ENCODE measurements at places on chromosomes 3 and 15.

- DNase-seq: no peak
These were observed 82.8 kb downstream of the PLXNA1 start for GRCh38 chr3:127065561-127066290.

GRCh38 chr3:140555666-140556065 is 122.2 kb upstream of the TRIM42 start:
- no peak for DNase-seq

GRCh38 chr15:69782809-69783208 is 314.9 kb downstream of the TLE3 start:
- DNase-seq: no peak

DNA sequence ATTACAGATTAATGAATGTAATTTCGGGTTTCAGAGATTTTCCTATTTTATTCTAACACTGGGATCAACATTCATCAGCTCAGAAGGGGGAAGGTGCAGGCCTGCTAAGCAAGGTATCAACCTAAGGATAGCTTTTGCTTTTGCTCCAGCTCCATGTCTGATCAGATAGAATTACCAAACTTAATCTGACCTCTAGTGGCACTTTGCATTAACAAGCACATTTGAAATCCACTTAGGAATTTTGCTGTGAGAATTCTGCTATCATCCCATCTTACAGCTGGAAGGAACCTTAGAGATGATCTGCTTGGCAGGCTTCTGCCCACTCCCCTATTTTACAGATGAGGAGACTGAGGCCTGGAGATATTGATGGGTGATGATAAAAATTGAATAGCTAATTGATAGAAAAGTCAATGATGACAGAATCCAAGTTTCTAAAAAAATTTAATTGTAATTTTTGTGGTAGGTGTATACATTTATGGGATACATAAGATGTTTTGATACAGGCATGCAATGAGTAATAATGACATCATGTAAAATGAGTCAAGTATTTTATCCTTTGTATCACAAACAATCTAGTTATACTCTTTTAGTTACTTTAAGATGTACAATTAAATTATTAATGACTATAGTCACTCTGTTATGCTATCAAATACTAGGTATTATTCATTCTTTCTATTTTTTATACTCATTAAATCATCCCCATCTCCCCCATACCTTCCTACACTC is 209.2 kb upstream of the ZPLD1 start:
- DNase-seq: peak; percentile 57

DNA sequence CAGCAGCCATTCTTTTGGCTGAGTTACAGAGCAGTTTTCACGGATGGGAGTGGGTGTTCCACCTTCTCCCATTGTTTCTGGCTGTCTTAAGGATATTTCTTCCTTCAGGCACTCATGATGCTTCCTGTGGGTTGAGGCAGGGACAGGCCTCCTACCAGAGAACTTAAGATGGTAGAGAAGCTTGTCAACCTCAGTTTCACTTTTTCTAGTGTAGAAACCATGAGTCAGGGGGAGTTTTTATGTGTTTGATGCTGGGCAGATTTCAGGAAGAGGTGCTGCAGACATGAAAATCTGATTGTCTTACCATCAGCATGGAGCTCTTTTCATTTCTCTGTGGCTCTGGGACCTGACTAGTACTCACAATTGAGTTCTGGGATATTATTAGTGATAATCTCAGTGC is 48.7 kb upstream of the VEPH1 start:
- DNase-seq: no peak

DNA sequence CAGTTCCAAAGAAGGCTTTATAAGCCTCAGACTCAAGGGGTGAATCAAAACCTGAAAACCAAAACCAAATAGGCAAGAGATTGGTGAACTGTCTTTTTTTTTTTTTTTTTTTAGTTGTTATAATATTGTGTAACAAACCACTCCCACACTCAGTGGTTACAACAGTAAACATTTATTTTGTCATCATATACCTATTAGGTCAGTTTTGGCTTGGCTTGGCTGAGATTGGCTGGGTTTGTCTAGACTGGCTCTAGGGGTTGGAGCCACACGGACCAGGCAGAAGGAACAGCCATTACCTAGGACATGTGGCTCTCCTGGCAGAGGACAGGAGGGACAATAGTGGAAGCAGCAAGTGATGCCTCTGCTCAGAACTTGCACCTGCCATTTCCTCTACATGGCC is 26.4 kb upstream of the RYR3 start:
- no peak for DNase-seq

- DNase-seq: no peak
These were observed 2.3 kb downstream of the PLXNB1 start for GRCh38 chr3:48427630-48427962.

DNA sequence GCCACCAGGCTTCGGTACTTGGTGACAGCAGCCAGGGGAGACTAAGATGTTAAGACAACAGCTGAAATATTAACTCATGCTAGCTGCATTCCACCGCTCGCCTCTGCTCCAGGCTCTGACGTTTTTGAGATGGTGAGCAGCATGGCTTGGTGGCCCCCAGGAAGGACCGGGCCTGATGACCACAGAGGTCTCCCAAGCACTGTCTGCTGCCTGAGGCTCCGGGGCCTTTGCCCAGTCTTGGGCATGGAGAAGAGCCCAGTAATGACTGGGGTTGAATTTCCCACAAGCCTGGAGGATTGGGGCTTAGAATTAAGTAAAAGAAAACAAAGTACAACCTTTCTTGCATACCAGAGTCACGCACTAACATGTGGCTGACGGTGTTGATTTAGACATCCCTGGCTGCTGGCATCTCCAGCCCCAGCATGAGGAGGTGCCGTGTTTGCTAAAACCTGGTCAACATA is 243.6 kb upstream of the LYSMD4 start:
- DNase-seq: no peak

DNA sequence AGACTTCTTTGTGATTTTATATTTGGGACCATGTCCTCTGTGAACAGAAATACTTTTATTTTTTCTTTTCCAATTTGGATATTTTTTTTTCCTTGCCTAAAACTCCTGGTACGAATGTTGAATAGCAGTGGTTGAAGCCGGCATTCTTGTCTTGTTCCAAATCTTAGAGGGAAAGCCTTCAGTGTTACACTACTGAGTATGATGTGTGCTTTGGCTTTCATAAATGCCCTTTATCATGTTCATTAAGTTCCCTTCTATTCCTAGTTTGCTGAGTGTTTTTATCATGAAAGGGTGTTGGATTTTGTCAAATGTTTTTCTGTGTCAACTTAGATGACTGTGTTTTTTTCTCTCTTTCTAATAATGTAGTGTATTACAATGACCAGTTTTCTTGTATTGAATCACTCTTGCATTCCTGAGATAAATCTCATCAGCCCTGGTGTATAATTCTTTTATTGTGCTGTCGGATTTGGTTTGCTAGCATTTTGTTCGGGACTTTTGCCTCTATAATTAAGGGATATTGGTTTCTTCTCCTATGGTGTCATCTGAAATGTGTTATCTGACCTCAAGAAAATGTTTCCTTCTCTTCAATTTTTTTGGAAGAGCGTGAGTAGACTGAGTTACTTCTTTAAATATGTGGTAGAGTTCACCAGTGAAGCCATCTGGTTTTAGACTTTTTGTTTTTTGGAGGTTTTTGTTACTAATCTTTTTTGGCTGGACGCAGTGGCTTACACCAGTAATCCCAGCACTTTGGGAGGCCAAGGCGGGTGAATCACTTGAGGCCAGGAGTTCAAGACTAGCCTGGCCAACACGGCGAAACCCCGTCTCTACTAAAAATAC is 33.3 kb downstream of the MAP1A start:
- DNase-seq: no peak

DNA sequence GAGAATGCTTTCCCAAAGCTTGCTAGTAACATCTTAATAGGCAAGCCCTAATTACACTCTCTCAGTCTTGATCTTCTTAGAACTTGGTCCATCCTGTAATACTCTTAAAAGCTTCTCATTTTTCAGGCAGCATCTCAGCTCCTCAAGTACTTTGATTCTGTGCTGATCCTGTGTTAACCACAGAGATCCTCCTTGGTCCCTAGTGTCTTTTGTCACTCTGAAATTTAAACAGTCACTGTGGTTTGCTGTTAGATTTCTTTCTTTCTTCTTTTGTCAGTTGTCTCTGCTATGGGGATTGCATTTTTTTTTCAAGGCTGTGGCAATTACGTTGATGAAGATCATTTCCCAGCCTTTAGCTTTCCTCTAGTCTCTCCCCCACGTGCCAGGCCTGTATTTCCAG is 26.0 kb upstream of the UBE3A start:
- no peak for DNase-seq

GRCh38 chr3:138732456-138732855 is 102.3 kb downstream of the PIK3CB start:
- no peak for DNase-seq

DNA sequence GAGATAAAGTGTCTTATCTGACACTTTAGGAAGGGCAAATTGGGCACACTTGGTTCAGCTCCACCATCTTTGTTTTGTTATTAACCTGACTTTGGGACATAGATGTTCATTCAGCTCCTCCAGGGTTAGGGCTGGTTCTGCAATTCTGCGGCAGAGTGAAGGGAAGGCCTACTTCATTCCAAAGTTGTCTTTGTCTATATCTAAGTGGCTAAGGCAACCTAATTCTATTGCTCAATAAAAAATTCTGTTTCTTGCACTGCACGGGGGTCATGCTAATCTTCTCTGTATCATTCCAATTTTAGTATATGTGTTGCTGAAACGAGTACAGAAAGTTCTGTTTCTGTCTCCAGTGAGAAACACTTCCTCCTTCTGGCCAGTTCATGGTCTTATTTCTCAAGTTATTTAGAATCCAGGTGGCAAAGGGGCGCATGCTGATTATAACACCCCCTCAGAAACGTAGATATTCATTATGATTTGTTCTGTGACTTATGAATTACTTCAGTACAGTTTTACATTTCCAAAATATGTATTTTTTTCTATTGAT is 53.5 kb downstream of the PFN2 start:
- no peak for DNase-seq

- DNase-seq: peak; percentile 88
These were observed at the start of gene TRANK1 for GRCh38 chr3:36944641-36945270. Gene TRANK1 (minus strand): TSS chr3:36945054. CDS start chr3:36944809, 245 bp downstream.

GRCh38 chr3:43048470-43048869 is 57.4 kb downstream of the POMGNT2 start:
- DNase-seq: no peak

- DNase-seq: no peak
These were observed 94.7 kb downstream of the PLXNA1 start for GRCh38 chr3:127077505-127078064.

- no peak for DNase-seq
These were observed at the start of gene RAB6B for GRCh38 chr3:133895208-133896001. Gene RAB6B (minus strand): TSS chr3:133895882. CDS start chr3:133895466, 416 bp downstream.

DNA sequence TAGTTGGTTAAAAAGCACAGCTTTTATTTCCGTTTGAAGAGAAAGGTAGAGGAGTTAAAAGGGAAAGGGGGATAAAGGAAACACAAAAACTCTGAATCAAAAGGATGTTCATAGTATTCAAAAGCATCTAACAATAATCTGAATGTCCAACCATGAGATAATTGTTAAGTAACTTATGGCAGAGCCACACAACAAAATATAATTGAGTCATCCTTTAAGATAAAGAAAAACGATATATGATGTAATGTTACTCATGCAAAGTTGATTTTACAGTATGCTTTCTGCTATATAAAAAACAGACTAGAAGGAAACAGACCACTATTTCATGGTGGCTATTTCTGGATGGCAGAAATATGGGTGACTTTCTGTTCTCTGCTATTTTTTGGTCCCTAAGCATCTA is 3.9 kb downstream of the XPC start:
- no peak for DNase-seq

DNA sequence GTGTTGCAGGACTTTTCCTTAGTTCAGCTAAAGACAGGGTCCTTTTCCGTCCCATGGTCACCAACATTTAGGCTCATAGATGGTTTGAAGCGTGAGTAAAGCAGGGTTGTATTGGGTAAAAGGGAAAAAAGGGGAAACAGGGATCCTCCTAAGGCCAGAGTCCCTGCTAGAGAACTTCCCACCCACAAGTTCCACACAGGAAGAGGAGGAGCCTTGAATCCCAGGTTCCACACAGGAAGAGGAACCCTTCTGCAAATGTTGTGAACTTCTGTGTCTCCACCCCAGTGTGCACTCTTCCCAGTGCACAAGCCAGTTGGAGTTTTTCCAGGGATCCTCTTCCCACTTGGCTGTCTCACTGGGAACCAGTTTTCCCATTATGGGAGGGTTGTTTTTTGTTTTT is 27.6 kb upstream of the ATP8B4 start:
- no peak for DNase-seq

GRCh38 chr3:168707900-168708299 is 612.2 kb upstream of the GOLIM4 start:
- no peak for DNase-seq

DNA sequence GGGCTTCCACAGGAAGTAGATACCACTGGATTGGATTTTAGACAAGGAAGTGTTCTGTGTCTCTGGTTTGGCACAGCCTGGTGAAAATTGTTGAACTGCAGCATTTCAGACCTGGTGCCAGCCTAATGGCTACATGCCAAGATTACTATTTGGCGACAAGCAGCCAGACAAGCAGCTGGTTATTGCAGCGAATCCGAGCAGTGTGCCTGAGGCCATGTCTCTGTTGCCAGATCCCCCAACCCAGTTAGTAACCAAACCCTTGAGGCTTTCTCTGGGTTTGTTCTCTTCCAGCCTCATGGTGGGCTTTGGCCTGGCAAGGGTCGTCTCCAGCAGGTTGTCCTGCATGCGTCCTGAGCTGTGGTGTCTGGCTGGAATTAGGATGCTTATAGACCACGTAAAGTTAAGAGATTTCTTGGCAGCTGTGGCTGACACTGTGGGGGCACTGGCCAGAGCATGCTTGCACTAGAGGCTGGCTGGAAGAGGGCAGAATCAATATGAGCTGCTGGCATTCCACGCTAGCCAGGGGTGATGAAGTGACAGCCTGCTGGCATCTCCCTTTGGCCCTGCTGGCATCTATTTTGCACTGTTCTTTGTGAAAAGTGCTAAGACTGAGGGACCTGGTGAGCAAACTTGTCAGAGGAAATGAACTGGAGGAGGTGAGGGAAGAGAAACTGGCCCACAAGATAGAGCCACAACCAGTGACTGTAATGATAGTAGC is 172.6 kb downstream of the RBMS3 start:
- no peak for DNase-seq

- no peak for DNase-seq
These were observed 9.5 kb downstream of the RPSA start for GRCh38 chr3:39415983-39416382.

- no peak for DNase-seq
These were observed 54.6 kb downstream of the ARHGEF3 start for GRCh38 chr3:56747150-56747549.

DNA sequence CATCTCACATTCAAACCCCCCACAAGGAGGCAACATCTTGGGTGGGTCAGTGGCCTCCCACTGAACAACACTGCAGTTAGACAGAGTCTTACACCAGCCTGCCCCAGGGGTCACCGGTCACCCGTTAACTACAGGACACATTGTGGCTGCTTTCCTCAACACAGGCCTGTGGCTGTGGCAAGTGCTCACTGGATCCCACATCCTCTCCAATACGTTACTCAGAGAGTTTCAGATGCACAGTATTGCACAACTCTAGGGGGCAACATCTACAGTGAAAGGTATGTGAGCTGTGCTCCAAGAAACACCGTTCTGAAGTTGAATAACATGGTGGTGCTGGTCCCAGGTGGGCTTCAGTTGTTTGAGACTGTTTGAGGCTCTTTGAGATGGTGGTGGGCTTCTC is 41.0 kb downstream of the CTDSPL start:
- no peak for DNase-seq

GRCh38 chr15:78317145-78317836 is 17.9 kb upstream of the SKIC8 start:
- DNase-seq: no peak

All from CD4-positive, alpha-beta T cell treated with Interleukin-17A for 1 hour (primary cell).